ENCODE measurements at places on chromosomes 7 and 10. TPM values are rescaled to one million over a fixed set of nuclear protein-coding genes. Genes with fewer than 3 reads are reported as not detected.

ZNF37A gene
- total RNA-seq, result 19.4 TPM

DNA sequence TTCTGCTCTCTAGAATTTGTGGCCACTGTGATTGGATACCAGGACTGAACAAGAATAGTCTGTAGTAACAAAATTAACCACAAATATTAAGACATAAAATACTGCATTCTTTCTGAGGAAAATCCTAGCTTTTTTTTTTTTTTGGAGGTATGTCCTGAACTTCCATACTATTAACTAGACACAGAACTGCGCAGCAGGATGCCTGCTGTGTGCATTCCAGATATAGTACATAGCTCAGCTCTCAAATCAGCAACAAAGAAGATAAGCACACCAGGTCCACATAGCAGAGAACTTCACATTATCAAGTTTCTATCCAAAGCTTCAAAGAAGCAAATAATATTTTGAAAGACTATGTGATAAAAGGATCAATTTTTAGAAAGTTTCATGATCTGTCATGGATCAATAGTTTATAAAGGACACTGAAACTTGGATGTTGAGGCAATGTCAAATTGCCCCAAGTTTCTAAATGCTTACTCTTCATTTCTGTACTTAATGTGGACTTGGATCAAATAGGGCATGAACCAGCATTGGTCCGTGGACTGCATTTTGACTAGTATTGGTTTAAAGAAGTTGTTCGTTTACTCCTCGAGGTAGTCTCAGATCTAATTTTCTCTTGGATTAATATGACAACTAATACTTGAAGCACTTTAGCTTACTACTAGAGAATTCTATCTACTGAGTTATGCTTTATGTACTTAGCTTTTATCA is 15.4 kb downstream of the NAMPT start:
- no peak for DNase-seq

- DNase-seq, result no peak
Measured at GRCh38 chr7:12296051-12296570, 85.0 kb downstream of the TMEM106B start.

GRCh38 chr7:29135846-29136245 is 10.5 kb downstream of the CPVL start:
- DNase-seq, result no peak

- no peak for DNase-seq
Measured at GRCh38 chr7:3937605-3938004, 636.6 kb downstream of the SDK1 start.

- DNase-seq, result no peak
Measured at GRCh38 chr10:31656851-31657433, 271.7 kb downstream of the ARHGAP12 start.

DNA sequence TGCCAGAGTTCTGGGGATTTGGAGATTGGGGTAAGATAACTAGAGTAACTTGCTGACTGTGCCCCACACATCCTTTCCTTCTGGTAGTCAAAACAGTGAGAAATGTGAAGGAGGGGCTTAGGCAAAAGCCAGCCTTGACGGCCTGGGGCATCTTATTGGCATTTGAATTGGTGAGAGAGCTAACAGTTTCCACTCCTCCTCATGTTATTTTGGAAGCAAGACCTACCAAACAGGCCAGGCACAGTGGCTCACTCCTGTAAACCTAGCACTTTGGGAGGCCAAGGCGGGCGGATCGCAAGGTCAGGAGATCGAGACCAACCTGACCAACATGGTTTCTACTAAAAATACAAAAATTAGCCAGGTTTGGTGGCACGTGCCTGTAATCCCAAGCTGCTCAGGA is 596.6 kb downstream of the GRM8 start:
- DNase-seq, result no peak

DNA sequence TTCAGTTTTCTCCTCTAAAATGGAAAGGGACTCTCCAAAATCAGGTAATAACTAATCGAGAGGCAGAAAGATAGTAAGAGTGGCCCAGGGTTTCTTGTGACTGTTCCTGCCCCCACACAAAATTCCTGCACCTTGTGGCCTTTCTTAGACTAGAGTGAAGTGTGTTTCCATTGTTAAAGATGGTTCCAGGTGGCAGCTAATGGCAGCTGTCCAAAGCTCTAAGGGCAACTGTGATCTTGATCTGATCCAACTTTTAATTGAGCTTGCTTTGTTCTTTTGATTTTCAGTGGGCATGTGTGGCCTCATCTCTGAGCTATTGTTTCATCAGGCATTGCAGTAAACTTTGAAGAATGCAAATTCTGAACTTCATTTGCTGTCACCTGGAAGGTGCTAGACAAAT is 19.4 kb downstream of the ACSL5 start:
- DNase-seq, result no peak

- DNase-seq, result no peak
Measured at GRCh38 chr10:1132584-1132983, 76.4 kb downstream of the WDR37 start.

DNA sequence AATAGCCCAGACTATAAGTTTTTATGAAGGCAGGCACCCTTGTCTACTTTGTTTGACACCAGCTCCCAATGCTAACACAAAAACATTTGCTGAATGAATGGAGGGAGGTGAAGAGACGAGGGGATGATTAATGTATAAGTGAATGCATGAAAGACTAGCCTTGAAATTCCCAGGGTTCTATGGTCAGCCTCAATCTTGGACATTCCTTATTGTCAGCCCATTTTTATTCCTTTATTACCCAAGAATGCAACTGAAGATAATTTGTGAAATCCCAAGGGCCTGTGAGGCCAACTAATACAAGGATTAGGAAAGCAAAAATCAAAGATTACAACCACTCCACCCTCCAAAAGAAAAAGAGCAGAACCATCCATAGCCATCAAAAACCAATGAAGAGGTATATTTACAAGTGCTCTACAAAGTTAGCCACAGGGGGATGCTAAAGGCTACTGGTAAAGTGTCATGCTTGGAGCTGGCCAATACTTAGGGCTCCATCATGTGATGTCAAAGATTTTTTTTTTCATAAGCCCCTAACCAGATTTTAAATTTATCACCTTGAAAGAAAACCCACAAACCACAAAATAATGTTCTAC is 40.0 kb upstream of the ASAH2 start:
- DNase-seq, result no peak

DNA sequence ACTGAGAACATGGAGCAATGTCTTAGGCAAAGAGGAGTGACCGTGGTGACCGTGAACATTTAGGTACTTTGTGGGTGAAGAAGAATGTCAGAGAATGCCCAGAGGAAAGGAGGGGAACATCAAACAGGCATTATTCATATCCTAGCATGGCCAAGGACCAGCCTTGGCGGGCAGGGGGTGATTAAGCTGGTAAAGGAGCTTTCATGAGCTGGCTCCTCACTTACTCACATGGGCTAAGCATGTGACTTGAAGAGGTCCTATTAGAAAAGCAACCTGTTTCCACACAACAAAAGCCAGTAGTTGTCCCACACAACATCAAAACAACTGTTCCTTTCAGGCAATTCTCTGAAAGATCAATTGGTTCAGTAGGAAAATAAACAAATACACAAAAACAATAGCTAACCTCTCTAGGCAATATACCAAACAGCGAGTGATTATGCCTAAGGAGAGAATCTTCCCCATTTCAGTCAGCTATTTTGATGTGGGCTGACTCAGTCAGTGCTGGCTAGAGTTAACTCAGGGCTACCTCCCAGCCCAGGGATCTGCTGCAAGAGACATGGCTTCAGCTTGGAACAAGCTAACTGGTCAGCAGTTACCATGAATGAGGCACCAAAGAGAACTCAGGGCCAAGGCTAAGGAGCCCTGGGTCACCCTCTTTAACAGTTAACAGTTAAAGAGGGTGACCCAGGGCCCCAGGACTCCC is 283.5 kb downstream of the ARHGAP12 start:
- DNase-seq, result peak; percentile 81

GRCh38 chr7:2482725-2483451 is 6.7 kb upstream of the GRIFIN start:
- DNase-seq, result peak; percentile 68

DNA sequence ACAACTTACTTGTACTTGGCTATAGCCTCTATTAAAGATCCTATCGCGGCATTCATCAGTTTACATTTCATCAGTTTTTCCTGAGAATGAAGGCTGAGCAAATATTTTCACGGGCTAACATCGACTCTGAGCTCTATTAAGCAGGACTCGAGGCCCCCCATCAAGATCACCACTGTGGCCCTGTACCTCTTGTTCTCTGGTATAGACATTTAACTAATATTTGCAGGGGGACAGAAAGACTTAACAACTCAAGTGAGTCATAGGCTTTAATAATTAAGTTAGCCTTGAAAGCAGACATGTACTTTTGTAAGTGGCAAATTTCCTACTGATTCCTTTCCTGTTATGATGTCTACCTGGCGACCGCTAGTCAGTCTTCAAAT is 45.4 kb downstream of the DOCK4 start:
- no peak for DNase-seq

DNA sequence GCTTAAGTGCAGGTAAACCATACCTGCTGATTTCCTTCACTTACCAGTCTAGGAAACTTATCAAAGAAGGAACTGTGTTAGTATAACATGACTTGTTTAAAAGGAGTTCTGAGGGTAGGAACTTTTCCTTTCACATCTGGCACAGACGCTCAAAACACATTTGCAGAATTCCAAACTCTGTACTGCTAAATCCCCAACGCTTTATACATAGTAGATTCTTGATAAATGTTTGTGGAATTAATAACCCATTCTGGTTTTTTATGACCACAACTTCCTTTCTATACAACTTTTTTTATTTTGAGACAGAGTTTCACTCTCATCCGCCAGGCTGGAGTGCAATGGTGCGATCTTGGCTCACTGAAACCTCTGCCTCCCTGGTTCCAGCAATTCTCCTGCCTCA is 7.7 kb upstream of the TRUB1 start:
- no peak for DNase-seq

CDHR3 gene
- total RNA-seq, result 6.5 TPM

- DNase-seq, result no peak
Measured at GRCh38 chr10:130708465-130709070, 572.4 kb downstream of the GLRX3 start.

- no peak for DNase-seq
Measured at GRCh38 chr7:41130086-41130485, 572.8 kb downstream of the INHBA start.

DNA sequence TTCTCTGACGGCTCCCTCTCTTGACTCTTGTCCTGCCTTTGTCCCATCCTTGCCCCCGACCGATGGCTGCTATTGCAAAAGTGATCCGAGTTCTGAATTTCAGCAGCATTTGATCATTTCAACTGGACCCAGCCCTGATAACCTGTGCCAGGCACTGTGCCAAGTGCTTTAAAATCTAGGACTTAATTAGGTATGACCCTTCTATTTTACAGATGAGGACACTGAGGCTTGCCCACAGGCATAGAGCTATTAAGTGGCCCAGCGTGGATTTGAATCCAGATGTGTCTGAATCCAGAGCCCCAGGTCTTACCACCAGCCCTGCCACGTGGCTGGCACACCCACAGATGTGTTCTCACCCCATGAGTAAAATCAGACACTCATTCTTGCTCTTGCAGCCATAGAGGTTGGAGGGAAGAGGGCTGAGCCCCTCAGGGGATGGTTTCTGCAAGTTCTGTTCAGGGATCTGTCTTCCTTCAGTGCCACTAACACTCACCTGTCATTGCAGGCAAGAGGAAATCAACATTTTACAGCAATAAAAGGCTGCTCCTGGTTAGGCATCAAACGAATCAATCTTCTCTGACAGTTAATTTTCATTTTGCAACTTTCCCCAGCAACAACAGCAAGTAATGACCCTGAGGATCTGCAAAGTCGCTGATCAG is 101.2 kb downstream of the GRID1 start:
- DNase-seq, result no peak

NAPEPLD gene
- total RNA-seq, result 8.5 TPM

C10orf62 gene
- 0.36 TPM for total RNA-seq

GRCh38 chr10:22560913-22561239 is 153.5 kb downstream of the PIP4K2A start:
- DNase-seq, result no peak

BRI3 gene
- total RNA-seq, result 95.9 TPM

- no peak for DNase-seq
Measured at GRCh38 chr7:135207406-135208101, 3.8 kb downstream of the WDR91 start.

DNA sequence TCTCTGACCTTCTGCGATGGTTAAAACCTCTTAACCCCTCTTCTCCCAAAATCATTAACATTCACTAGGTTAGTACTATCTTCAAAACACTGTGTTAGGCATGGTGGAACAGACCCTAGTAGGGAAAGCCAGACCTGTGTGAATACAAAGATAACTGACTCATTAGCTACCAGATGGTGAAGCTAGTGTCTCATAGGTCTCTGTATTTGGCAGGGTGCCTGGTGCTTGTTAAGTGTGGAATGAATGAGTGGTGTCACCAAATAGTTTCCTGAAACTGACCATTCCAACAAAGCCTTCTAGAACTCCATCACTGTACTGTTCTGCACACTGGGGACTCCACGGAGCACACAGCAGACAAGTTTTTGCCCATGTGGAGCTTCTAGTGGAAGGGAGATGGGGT is 27.7 kb upstream of the TM9SF3 start:
- DNase-seq, result no peak

PPP1R3C gene
- 73.4 TPM for total RNA-seq

DNA sequence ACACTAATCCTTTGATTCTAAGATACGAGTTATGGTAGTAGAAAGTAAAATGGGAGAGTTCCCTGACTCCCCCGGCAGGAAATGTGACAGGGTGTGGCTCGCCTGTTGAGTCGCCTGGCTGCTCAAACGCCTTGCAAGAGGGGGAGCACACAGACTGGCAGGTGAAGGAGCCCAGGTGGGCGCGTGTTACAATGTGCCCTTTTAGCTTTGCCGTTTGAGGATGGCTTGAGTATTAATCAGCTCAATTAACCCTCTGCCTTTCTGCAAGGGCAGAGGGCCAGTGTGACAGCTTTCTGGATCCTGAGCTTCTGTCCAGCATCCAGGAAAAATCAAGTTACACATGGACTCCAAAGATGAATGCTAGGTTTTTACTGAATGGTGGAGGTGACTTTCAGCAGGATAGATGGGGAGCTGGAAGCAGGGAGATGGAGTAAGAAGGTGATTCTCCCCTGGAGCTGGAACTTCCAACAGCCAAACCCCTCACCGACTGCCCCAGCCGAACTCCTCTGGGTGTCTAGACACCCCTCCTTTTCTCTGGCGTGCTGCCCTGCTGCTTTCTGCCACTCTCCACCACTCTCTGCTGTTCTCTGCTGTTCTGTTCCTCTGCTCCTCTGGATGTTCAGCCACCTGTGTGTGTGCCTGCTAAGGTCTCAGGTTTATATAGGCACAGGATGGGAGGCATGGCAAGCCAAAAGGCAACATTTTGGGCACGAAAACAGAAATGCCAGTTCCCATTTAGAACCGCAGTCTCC is 548.8 kb upstream of the KCND2 start:
- DNase-seq, result no peak

VPS50 gene
- 40.4 TPM for total RNA-seq

HYAL4 gene
- not detected for total RNA-seq

PCLO gene
- under 0.01 TPM for total RNA-seq

MMD2 gene
- not detected for total RNA-seq

ANKRD1 gene
- 27.7 TPM for total RNA-seq

DNA sequence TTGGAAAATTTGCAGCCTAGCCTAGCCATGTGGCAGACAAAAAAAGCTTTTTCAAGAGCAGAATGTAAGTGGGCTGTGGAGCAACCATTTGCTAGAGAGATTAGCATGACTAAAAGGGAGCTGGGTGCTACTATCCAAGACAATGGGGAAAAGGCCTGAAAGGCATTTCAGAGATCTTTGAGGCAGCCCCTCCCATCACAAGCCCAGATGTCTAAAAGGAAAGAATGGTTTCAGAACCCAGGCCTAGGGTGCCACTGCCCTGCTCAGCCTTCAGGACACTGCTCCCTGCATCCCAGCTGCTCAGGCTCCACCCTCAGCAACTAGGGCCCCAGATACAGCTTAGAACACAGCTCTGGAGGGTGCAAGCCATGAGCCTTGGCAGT is 24.7 kb downstream of the PNLIPRP3 start:
- DNase-seq, result no peak
